ENCODE measurements at places on chromosomes 6 and 20. TPM values are rescaled to one million over a fixed set of nuclear protein-coding genes. Genes with fewer than 3 reads are reported as not detected.

DNA sequence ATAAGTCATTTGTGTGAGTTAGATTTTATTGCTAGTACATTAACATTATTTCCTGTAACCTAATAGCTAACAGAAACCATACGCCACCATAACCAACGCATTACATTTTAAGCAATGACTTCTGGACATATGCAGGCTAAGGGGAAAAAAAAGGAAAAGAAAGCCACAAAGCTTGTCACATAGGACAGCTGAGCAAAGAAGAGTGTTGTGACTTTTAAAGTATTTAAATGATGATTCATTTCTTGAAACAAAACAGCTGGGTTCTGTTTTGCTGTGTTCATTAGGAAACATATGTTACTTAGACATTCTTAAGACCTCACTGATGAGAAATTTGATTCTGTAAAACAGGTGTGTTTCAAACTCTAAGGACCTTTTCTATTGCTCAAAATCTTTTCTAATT, 171.4 kb downstream of the COL9A1 start:
- H3K4me3 ChIP-seq = no peak overlapping the region
- no peaks in the 10 kb centered on the region for H3K36me3 ChIP-seq
- no peaks in the 10 kb centered on the region for H3K27me3 ChIP-seq
- DNase-seq = no peak
- H3K4me1 ChIP-seq = no peaks in the 10 kb centered on the region
- no peak overlapping the region for H3K27ac ChIP-seq

- no peaks in the 10 kb centered on the region for H3K36me3 ChIP-seq
- DNase-seq = no peak
- no peaks in the 10 kb centered on the region for H3K4me1 ChIP-seq
- no peak overlapping the region for H3K27ac ChIP-seq
Measured at GRCh38 chr20:52890130-52890529, 82.0 kb upstream of the TSHZ2 start.

DNA sequence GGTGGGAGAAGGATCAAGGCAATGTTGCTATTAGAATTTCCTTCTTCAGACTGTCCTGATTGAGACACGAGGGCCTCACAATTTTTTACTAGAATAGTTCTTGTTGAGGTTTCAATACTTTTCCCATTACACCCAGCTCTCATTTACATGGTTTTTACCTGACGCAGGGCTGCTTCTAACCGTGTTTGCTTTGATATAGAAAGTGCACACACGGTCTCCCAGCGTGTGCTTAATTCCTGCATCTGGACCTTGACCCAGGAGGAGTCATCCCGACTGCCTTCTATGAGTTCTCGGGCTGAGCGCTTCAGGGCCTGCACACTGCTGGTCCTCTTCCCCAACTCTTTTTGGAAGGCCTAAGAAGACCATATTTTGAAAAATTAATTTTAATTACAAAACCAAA, 160.2 kb downstream of the DST start:
- H3K27me3 ChIP-seq = no peaks in the 10 kb centered on the region
- no peaks in the 10 kb centered on the region for H3K36me3 ChIP-seq
- no peak overlapping the region for H3K4me3 ChIP-seq
- DNase-seq = no peak
- no peaks in the 10 kb centered on the region for H3K4me1 ChIP-seq
- H3K27ac ChIP-seq = no peak overlapping the region

DNA sequence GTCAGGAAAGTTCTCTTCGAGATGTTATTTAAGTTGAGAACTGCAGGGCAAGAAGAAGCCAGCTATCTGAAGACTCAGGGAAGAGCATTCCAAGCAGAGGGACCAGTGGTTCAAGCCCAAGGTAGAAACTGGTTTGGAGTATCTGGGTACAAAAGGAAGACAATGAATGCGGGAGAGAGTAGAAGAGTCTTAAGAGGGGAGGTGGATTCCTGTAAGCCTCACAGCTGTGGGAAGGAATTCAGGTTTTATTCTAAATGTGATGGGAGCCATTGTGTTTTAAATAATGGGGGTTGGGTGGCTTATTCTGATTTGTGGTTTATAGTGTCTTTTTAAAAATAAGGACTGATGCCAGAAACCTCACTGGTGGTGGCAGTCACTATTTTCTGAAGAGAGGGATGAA, 37.6 kb upstream of the TENT5A start:
- peaks cover 3% of the 10 kb centered on the region for H3K27me3 ChIP-seq
- H3K4me3 ChIP-seq = no peak overlapping the region
- no peak for DNase-seq
- no peak overlapping the region for H3K27ac ChIP-seq

- H3K36me3 ChIP-seq = no peaks in the 10 kb centered on the region
- DNase-seq = no peak
- H3K27me3 ChIP-seq = peaks cover 25% of the 10 kb centered on the region
Measured at GRCh38 chr6:13216236-13217014, 111.9 kb downstream of the TBC1D7 start.

The BPIFA1 gene
- not detected for total RNA-seq

GRCh38 chr6:30397697-30398096, 52.7 kb downstream of the RPP21 start:
- no peaks in the 10 kb centered on the region for H3K36me3 ChIP-seq
- peaks cover 41% of the 10 kb centered on the region for H3K27me3 ChIP-seq
- H3K4me3 ChIP-seq = no peak overlapping the region
- DNase-seq = no peak

GRCh38 chr6:168437751-168438150, 3.2 kb upstream of the SMOC2 start:
- no peaks in the 10 kb centered on the region for H3K36me3 ChIP-seq
- H3K27ac ChIP-seq = no peak overlapping the region
- H3K4me3 ChIP-seq = no peak overlapping the region
- H3K27me3 ChIP-seq = peaks cover 21% of the 10 kb centered on the region
- DNase-seq = no peak

GRCh38 chr6:68891419-68891818, 256.3 kb downstream of the ADGRB3 start:
- no peaks in the 10 kb centered on the region for H3K36me3 ChIP-seq
- H3K4me3 ChIP-seq = no peak overlapping the region
- H3K27ac ChIP-seq = no peak overlapping the region
- H3K27me3 ChIP-seq = no peaks in the 10 kb centered on the region

DNA sequence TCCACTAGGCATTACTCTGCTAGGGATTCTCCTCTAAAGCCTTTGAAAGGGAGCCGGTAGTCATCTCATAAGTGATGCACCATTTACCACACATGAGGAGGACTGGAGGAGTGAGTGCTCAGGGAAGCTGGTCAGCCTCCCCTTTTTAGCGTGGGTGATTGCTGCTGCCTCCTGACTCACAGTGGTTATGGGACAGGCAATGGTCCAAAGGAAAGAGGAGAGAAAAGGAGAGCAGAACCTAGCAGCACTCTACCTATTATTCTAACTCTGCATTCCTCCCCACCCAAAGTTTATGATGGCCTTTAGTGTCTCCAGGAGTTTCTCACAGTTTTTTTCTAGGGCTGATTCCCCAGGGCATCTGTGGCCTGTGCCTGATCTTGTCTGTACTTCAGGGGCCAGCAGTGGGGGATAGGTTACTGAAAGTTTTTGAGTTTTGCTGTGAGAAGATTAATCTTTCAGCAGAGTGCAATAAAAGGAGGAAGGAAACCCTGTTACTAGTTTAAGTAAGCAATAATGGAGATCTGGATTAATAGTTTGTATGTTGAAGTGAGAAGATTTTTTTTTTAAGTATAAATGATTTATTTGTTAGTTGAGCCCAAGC, 36.4 kb upstream of the GCLC start:
- H3K27me3 ChIP-seq = peaks cover 2% of the 10 kb centered on the region
- H3K4me3 ChIP-seq = no peak overlapping the region
- no peak overlapping the region for H3K27ac ChIP-seq
- H3K36me3 ChIP-seq = no peaks in the 10 kb centered on the region
- H3K4me1 ChIP-seq = no peaks in the 10 kb centered on the region
- DNase-seq = no peak

The PROKR2 gene
- total RNA-seq = not detected

DNA sequence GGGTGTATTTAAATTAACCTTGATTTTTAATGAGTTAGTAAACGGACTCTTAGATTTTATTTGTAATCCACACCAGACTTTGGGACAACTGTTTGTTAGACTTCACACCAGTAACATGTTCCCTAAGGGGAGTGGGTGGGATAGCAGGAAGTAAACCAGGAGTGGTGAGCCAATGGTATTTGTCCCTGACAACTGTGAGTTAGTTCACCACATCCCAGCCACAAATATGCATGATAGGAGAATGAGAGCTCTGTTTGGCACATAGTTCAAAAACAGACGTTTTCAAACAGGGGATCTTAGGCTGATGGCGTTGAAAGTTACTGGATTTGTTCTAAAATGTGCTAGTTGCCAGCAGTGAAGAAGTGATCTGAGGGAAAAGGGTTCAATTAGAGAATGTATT, 18.7 kb upstream of the COL10A1 start:
- H3K4me3 ChIP-seq = no peak overlapping the region
- H3K27ac ChIP-seq = no peak overlapping the region
- no peak for DNase-seq
- H3K4me1 ChIP-seq = no peaks in the 10 kb centered on the region
- H3K27me3 ChIP-seq = no peaks in the 10 kb centered on the region
- no peaks in the 10 kb centered on the region for H3K36me3 ChIP-seq

The SLC25A27 gene
- total RNA-seq = not detected

DNA sequence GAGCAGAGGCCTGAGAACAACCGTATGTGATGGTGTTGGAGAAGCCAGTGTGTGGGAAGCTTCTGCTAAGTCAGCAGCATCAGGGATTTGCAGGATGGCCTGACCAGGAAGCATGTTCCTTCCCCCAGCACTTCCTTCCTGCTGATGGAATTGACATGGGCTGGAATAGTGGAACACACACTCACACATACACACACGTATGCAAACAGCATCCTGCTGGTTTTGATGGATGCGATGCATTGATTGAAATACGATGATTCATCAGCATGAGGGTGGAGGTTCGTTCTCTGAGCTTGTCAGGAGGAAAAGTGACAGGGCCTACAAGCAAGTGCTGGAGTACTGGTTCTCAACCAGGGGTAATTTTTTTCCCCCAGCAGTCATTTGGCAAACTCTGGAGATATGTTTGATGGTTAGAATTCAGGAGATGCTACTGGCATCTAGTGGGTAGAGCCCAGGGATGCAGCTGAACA, 229.1 kb downstream of the NFATC2 start:
- H3K36me3 ChIP-seq = no peaks in the 10 kb centered on the region
- no peak overlapping the region for H3K4me3 ChIP-seq
- no peak for DNase-seq
- peaks cover 22% of the 10 kb centered on the region for H3K27me3 ChIP-seq
- no peak overlapping the region for H3K27ac ChIP-seq

The SNAP91 gene
- total RNA-seq = not detected

- no peak overlapping the region for H3K4me3 ChIP-seq
- no peak overlapping the region for H3K27ac ChIP-seq
- DNase-seq = no peak
- H3K36me3 ChIP-seq = no peaks in the 10 kb centered on the region
Measured at GRCh38 chr20:45998337-45998736, 10.4 kb upstream of the MMP9 start.

DNA sequence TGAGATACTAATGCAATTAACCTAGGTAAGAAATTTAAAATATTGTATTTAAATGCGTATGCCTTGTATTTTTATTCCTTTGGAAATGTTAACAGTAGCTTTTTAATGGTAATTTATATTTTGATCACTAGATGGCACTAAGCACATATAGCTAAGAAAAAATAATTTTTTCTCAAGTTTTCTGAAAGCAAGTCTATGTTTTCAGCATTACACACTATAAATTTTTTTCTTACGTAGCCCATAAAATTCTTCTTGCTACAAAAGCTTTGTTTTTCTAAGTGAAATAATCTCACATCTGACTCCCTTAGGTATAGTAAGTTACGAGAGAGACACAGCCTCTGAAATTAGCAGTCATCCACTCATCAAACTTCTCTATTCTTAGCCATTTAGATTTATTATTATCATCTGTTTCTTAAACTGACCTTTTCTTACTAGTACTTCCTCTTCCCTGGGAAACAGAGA, 35.7 kb downstream of the TSPYL4 start:
- no peak overlapping the region for H3K27ac ChIP-seq
- no peaks in the 10 kb centered on the region for H3K36me3 ChIP-seq
- H3K27me3 ChIP-seq = no peaks in the 10 kb centered on the region

- no peak overlapping the region for H3K4me3 ChIP-seq
- DNase-seq = no peak
- peaks cover 8% of the 10 kb centered on the region for H3K4me1 ChIP-seq
- no peaks in the 10 kb centered on the region for H3K36me3 ChIP-seq
Measured at GRCh38 chr6:47630587-47630986, 67.8 kb upstream of the ADGRF4 start.

DNA sequence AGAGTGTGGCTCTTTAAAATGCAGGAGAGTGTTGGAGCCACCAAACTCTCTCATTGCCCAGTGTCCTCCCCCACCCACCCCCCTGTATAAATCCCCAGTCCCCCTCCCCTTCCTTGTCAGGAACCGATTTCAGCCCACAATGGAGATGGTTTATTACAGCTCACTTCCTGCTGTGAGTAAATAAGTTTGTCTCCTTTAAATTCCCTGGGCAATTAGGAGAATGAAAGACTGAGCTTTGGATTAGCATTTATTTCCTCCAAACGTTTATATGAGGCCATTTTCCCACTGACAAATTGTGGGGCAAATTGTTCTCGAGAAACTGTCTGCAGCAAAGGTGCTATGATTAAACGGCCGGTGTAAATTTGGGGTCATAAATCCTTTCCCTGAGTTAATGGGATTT, 128.8 kb downstream of the DHX35 start:
- no peak overlapping the region for H3K4me3 ChIP-seq
- H3K27me3 ChIP-seq = no peaks in the 10 kb centered on the region
- no peaks in the 10 kb centered on the region for H3K36me3 ChIP-seq
- DNase-seq = no peak

The PPP1R3G gene
- total RNA-seq = not detected

DNA sequence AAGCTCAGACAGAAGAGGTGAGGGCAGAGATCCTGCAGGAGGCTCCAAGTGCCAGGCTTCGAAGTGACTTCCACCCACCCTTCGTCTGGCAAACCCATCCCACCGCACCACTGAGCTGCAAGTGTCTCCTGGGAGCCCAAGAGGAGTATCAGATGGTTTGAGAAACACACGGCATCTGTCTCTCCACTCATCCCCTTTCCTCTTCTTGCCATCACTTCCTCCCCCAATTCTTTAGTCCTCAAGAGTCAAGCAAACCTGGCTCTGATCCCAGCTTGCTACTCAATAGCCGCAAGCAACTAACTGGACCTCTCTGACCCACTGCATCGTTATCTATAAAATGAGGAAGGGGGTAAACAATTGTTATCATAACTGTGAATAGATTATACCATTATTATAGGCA, 142.1 kb downstream of the BMP7 start:
- H3K27ac ChIP-seq = no peak overlapping the region
- peaks cover 2% of the 10 kb centered on the region for H3K27me3 ChIP-seq
